GM12865 (cell line): ENCODE measurements at places on chromosomes 1 and 21.

- DNase-seq = no peak
Measured at GRCh38 chr1:21899987-21900386, 37.1 kb downstream of the HSPG2 start.

DNA sequence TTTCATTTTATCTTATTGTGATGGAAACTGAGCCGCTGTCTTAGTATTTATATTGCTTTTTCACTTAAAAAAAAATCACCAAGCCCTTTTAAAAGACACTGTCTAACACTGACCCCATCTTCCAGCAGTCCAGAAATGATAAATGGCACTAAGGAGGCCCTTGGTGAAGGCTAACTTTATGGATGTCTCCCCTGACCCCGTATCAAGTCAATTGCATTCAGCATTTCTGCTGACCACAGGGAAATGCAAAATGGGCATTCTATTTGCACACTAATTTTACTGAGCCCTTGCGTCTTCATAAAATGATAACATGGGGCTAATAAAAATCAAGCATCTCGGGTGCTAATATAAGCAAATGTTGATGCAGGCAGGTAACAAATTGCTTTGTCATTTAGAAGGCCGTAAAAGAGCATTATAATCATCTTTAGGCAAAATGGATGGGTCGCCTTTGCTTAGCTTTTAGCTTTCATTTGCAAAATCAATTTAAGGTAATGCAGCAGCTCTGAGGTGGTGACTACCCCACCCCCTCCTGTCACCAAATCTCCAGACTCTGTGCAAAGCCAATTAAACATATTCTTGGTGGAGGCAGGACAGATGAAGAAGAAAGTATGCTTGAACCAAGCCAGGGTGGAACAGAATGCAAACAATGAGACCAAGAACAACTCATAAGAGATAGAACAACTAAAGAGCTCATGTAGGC, 110.8 kb downstream of the BEND5 start:
- no peak for DNase-seq

- DNase-seq = peak; percentile 54
Measured at GRCh38 chr1:34681480-34682451, 73.1 kb upstream of the GJB5 start.

- peak; percentile 40 for DNase-seq
Measured at GRCh38 chr1:66251546-66251945, 282.4 kb upstream of the SGIP1 start.

- no peak for DNase-seq
Measured at GRCh38 chr1:55448261-55448660, 233.1 kb upstream of the USP24 start.

DNA sequence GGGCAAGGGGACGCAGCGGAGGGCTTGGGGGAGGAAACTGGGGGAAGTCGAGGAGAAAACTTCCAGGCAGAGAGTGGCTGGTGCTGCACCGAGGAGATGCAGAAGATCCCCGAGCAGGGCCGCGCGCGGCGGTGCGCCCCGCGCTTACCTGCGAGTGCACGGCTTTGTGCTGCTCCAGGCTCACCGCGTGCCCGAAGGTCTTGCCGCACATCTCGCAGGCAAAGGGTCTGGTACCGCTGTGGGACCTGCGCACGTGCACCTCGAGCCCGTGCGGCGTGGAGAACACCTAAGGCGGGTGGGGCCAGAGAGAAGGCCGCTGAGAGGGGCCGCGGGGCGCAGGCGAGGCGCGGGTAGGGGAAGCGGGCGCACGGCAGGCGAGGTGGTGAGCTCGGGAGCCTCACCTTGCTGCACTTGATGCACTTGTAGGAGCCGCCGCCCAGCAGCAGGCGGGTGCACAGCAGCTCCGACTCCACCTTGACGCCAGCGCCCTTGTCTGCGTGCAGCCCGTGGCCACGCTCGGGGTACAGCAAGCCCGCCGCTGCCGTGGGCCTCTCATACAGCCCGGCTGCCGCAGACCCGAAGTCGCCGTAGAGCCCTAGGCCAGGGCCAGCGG, 6.4 kb downstream of the GFI1 start:
- DNase-seq = no peak

DNA sequence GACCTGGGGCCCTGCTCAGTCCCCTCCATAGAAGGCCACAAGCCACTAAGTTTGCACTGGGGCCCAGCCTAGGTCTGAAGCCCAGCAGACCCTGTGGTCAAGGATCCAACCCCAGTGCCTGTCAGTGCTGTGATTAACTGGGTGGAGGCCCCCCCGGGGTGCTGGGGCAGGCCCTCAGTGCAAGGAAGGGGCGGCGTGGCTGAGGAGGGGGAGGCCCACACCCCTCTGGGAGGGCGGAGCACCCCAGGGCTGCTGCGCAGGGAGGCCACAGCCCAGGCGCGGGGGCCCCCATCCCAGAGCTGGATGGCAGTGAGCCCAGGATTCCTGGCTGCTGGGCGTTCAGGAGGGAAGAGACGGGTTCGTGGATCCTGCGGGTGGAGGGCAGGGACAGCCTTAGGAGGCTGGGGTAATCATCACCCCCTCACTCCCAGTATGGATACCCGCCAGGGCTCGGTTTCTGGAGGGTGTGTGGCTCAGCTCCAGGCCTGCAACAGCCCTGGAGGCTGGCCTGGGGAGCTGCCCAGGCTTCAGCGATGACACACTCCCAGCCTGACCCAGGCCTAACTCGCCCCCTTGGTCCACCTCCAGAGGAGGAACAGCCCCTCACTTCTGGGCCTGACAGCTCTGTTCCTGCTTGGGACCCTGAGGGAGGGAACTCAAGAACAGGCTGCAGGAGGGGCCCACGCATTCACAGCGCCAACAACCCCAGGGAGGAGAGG, 890 bp downstream of the GJC2 start:
- no peak for DNase-seq

DNA sequence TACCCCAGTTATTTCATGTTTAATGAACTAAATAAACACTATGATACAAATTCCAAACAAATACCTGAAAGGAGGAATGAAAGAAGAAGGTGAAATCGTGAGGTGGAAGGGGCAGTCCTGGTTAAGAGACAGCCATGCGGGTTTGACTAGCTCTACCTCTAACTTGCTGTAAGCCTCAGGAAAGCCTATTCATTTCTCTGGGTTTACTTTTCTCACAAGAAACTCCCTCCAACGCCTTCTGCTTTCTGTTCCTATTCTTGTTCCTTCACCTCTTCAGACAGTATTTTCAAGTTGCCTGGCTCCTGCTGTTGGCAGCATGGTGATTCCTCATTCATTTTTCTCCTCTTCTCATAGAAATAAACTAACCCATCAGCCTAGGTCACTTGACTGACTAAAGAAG, 92.4 kb downstream of the NTPCR start:
- DNase-seq = peak; percentile 15

DNA sequence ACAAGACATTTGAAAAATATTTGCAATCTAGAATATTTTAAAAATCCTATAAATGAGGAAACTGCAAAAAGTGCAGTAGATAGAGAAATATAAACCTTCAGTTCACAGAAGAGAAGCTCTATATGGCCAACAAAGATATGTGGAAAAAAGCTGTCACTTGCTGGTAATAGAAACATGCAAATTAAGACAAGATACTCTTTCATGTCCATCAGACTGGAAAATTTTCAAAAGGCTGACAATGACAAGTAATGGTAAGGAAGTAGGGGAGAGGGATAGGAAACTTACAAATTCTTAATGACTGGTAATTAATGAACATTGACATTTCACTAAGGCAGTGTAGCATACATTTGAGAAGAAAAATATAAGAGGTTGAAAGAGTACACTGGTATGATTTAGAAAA, 147.9 kb downstream of the MRPL39 start:
- peak; percentile 62 for DNase-seq

DNA sequence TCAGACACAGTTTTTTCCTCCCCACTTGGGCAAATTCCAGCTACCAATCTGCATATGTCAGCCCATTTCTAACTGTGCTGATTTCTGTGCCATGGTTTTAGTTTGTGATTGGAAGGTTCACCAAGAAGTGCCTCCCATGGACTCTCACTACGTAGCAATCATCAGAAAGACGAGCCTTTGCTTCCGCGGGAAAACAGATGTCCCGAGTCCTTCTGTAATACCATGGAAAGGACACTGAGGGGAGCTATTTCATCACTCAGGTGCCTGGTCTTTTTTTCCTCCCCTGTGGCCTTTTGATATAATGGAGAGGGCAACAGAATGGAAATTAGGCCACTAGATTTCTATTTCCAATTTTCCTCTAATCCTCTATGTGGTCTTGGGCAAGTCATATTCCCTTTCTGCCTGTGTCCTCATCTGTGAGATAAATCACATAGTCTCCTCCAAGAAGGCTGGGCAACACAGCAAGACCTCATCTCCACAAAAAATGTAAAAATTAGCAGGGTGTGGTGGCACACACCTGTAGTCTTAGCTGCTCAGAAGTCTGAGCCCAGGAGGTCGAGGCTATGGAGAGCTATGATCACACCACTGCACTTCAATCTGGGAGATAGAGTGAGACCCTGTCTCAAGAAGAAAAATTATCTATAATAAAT, 24.8 kb downstream of the LEMD1 start:
- DNase-seq = peak; percentile 33

- no peak for DNase-seq
Measured at GRCh38 chr1:109983380-109984189, 980 bp upstream of the AHCYL1 start.

DNA sequence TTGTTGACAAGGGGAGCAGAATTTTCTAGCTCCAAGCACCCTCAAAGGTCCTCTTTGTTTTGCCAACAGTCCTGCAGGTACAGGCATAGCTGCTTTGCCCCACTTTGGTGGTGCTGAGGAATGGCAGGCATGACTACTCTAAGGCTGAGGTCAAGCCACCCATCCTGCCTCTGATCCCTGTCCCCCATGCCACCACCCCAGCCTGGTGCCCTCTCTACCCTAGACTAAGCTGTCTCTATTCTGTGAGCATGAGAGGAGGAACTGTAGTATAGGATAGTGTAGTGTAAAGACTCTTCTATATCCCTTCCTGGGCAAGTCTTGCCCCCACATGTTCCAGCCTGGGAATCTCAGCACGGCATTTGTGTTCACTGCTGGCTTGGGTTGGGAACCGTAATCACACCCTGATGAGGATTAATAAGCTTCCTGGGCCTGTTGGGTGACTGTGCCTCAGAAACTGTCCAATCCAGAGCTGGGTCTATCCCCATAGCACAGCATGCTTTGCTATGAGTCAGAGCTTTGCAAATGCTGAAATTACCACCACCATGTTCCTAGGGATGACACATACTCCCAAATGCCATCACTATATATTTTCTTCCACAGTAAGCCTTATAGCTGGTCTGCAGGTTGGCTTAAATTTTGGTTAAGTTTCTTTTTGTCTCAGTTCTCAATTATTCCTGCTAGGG, 105.7 kb upstream of the PPP2R5A start:
- DNase-seq = no peak

- no peak for DNase-seq
Measured at GRCh38 chr1:205434738-205435137, 12.9 kb upstream of the LEMD1 start.

GRCh38 chr1:64155278-64155677, 48.1 kb upstream of the UBE2U start:
- DNase-seq = no peak

DNA sequence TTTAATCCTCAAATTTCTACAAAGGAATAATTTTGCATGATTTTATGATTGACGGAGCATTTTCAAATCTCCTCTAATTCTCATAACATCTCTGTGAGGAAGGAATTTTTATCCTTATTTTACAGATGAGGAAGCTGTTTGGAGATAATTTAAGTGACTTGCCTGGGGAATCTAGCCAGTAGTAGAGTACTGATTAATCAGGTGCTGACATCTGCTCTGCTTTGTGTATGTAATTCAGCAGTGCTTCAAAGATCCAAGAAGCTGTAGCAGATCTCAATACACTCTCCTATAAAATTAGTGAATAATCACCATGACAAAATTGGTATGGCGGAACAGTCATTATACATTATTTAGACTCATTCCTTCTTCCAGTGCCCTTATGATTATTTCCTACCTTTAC, 46.0 kb downstream of the DPH5 start:
- DNase-seq = no peak

GRCh38 chr1:204574016-204574864, 58.0 kb downstream of the MDM4 start:
- DNase-seq = peak; percentile 21

GRCh38 chr1:1245178-1245816, 1.2 kb downstream of the C1QTNF12 start:
- no peak for DNase-seq

DNA sequence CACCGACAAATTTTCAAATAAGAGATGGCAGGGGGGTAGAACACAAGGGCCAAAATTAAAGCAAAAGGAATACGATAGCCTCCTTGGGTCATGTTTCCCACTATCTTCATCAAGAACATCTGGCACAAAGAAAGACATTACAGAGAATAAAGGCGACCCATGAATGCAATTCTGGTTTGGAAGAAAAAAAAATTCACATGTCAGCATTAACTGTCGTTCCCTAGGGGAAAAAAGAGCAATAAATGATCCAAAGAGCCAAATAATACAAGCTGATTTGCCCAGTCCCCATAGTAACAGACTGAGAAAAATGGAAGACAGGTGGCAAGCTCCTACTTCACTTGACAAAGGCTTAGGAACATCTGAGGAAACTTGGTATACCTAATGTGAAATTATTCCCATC, 4.5 kb downstream of the STIL start:
- no peak for DNase-seq

GRCh38 chr1:38464071-38464661, 395.4 kb downstream of the RRAGC start:
- DNase-seq = no peak

- no peak for DNase-seq
Measured at GRCh38 chr1:26814377-26814776, 12.1 kb upstream of the ZDHHC18 start.

GRCh38 chr1:52756020-52756419, 29.8 kb downstream of the ZYG11B start:
- no peak for DNase-seq

DNA sequence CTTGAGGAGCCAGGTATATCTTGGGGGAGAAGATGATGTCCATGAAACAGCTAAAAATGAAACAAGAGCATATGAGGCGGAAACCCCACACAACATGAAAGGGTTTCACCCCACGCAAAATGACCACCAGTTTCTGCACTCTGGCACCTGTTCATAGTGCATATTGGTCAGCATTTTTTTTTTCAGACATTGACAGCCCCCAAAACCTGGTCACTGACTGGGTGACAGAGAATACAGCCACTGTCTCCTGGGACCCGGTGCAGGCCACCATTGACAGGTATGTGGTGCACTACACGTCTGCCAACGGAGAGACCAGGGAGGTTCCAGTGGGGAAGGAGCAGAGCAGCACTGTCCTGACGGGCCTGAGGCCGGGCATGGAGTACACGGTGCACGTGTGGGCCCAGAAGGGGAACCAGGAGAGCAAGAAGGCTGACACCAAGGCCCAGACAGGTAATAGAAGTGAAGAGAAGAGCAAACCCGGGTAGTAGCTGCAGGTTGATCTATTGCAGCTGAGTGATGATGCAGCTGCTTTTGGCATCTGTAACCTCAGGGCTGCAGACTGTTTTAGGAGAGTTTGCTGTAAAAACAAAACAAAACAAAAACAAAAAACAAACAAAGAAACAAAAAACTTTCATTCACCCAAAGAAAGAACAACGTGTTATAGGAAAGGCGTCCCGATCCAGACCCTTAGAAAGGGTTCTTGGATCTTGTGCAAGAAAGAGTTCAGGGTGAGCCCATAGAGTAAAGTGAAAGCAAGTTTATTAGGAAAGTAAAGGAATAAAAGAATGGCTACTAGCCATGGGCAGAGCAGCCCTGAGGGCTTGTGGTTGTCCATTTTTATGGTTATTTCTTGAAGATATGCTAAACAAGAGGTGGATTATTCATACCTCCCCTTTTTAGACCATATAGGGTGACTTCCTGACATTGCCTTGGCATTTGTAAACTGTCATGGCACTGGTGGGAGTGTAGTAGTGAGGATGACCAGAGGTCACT, 51.0 kb downstream of the TNN start:
- peak; percentile 28 for DNase-seq
